ENCODE measurements at places on chromosomes 16 and 17.
A peak's percentile ranks its signal among the peaks of the same experiment; 100 is the strongest.

DNA sequence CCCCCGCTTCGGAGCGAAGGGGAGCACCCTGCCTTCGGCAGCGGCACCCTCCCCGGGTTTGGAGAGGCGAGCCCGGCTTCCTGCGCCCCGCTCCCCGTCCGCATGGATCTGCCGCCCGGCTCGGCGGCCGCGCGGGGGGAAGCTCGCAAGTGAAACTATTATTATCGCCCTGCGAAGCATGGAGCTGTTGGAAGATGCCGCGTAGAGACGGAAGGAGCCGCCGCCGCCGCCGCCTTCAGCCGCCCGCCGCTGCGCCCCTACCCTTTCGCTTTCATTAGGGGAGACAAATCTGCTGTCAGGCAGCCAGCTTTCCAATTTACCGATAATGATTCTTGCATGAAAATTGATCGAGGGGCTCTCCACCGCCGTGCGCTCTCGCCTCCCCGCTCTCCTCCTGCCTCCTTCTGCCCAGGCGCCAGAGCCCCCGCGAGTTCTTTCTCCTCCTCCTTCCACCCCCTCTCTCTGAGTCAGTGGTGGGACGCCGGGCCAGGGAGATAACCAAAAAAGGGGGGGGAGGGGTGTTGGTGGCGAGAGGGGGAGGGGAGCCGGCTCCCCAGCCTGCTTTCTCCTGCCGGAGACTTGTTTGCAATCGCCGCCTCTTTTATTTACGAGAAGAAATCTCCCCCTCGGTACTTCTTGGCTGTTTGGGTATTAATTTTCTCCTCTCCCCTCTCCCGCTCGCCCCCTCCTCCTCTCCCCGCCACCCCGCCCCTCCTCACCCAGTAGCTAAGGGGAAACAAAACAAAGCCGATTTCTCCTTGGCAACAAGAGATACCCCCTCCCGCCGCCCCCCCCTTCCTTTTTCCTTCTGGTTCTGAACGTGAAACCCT, 58.0 kb upstream of the GSE1 start:
- DNase-seq, result peak; percentile 77

DNA sequence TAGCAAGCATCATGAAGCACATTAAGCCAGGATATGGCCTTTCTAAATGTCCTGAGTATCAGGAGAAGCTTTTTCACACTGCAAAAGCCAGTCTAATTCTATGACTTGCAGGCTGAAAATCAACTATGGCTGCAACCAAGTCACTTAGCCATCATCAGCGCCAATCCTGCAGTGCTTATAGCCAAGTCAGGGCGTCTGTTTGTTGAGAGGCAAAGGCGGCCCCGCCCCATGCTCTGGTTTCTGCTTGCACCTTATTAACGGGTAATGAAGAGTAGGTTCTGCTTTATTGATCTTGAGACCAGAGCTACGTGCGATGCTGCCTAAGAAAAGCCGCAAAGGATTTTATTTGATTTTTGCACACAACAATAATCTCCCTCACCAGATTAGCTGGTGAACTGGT, 88.4 kb downstream of the CDH13 start:
- no peak for DNase-seq

DNA sequence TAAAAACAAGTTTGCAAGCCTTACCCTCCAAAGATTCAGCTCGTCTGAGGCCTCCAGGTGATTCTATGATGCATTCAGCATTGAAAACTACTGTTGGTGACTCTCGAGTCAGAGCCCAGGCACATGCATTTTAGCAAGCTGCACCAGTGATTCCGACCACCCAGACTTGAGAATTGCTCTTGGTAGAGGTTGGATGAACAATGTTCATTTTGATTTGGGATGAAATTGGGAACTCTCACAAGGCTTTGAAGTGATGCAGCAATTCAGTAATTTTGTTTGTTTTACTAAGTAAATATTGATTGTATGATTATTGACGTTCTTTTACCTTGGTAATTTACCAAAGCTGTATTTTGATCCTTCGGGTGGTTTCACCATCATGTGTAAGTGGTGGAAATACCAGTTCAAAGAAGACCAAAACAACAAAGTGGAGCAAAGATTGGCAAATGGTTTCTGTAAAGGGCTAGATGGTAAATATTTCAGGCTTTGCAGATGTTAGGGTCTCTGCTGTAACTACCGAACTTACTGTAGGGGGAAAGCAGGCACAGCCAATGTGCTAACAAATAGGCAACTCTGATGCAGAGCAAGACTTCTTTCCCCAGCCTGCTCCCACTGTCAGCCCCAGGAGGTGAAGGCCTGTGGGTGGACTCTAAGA, 11.8 kb downstream of the ALDH3A2 start:
- DNase-seq, result no peak

GRCh38 chr17:72033334-72033733, 87.5 kb upstream of the SOX9 start:
- no peak for DNase-seq

- no peak for DNase-seq
Measured at GRCh38 chr17:77693301-77693700, 265.2 kb upstream of the TNRC6C start.

DNA sequence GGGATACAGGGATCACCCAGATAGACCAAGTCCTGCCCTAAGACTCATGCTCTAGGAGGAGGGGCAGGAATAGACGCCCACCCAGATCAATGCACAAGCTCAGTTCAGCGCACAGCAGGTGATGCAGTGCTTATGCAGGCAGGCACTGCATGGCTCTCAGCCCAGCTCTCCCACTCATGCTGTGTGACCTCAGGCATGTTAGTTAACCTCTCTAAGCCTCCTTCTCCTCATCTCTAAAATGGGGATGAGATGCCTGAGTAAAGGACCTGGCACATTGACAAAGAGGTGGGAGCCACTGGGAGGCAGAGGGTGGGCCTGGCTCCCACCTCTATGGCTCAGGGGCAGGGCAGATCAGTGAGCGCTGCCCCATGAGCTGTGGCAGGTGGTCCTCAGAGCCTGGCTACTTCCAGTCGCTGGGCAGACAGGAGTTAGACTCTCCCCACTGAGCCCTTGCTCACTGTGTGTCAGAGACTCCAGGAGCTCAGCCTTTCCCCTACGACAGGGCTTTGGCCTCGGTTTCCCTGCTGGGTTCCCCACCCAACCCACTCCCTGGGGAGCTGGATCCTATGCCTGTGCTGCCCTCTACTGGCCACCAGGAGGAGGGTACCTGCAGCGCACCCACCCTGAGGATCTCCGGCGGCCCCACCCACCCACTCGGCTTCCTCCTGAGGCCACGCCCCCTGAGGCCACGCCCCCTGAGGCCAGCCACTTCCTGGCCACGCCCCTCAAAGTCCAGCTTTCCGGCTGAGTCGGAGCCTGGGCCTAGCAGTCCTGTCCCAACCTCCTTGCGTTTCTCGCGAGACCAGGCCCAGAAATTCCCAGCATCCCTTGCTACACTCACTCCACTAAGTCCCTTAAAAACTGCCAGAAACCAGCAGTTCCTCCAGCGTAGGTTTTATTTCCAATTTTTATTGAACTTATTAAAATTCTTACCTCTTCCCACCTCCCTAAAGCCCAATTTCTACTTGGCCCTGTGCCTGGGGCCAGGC, 196.1 kb downstream of the GSG1L start:
- peak; percentile 82 for DNase-seq

GRCh38 chr17:42010898-42011516, 6.2 kb downstream of the DNAJC7 start:
- no peak for DNase-seq

- DNase-seq, result peak; percentile 48
Measured at GRCh38 chr16:89099905-89100304, 6.3 kb downstream of the ACSF3 start.

GRCh38 chr17:5011928-5012327, 14.2 kb downstream of the KIF1C start:
- DNase-seq, result peak; percentile 37

- DNase-seq, result no peak
Measured at GRCh38 chr17:20206591-20206990, 197.4 kb downstream of the SPECC1 start.

DNA sequence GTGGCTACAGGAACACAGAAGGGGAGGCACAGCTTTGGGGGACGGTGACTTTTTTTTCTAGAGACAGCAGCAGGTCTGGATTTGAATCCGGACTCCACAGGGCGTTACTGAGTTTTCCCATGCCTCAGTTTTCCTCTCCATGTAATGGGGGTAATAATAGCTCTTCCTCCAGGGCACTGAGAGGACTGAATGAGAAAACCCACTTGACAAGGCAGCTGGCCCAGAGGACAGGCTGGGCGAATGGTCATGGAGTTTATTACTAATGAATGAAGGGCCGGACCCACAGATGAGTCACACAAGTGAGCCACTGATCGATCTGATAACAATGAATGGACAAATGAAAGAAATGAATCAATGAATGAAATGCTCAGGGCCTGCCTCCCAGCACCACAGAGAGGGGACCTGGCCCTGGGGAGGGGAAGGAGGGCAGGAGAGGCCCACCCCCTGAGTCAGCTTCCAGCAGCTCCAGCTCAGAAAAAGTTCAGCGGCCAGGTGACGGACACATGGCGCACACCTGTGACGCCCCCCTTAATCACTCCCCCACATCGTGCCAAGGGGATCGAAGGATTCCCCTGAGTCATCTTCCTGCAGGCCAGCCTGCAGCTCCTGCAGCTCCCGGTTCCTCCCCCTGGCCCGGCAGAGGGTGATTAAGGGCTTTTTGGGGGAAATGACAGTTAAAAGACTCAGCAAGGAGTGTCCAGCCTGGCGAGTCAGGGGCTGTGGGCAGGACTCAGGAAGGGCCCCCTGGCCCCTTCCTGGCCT, 54.3 kb downstream of the SOCS1 start:
- DNase-seq, result peak; percentile 17

- no peak for DNase-seq
Measured at GRCh38 chr16:10961231-10961630, 16.9 kb downstream of the CLEC16A start.

DNA sequence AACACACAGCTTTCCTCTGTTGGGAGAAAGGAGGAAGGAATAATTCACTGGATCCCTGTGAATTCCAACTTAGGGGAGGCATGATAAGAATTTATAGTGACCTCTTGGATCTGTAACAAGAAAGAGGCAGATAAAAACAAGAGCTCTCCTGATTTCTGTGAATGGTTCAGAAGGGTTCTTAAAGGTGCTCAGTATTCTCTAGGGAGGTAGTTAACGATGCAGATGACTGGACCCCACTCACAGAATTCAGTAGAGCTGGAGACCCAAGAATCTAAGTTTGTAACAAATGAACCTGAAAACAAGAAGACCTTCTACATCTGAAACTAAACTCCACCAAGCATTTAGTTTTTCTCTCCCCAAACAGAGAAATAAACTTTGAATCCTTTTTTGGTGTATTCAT, 8.6 kb downstream of the ZNRF1 start:
- DNase-seq, result no peak

DNA sequence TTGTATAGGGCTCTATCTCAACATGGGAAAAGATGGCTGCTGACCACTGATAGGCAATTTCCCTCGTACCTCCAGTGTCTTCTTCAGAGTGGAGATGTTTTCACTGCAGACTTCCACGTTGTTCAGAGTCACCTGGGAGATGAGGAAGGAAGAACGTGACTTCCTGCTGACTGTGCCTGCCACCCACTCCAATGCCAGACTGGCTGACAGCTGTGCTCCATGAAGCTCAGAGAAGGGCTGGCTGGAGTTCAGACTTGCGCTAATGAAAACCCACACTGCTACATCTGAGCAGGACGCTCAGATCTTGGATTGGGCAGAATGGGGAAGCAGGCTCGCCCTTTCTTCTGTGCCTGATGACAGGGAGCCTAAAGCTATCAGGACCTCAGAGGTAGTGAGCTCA, 33.1 kb downstream of the COG4 start:
- DNase-seq, result no peak

- no peak for DNase-seq
Measured at GRCh38 chr16:70777973-70778406, 23.0 kb downstream of the VAC14 start.

DNA sequence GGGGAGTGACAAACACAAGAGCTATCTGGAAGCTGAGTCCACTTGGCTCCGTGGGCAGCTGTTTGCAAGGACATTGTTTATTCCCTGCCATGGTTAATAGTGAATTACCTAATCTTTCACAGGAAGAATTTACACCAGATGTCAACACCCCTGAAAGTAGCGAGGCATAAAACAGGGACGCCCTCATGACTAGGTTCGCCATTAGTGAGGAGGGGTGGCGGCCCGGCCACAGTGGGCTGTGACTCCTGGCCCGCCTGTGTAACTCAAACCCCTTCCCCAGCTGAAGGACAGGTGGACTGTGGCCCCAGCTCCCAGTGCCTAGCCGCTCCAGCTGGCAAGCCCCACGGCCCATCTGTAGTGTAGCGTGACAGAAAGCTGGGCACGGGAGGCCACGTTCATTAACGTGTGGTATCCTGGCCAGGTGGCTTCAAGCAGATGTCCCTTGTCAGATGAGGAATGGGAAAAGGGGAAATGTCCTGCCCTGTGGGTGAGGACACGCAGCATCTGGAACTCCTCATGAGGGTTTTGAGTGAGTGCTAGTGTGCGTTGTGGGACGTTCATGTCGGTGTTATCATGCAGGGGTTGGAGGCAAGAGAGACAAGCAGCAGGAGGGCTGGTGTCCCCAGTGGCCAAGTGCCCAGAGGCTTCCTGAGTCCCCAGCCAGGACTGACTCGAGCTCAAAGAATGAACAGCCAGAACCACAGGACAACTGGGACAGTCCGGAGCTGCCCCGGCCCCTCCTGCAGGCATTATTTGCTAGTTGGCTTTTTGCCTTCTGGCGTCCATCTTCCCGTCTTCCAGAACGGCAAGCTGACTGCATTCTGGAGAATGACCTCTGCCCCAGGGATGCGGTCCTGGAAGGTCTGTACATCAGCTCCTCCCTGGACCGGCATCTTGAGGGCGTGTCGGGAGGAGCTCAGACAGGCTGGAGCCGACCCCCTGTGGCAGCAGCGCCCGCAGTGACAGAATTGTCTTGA, 19.2 kb downstream of the KDM8 start:
- DNase-seq, result no peak

GRCh38 chr17:3809135-3809534, 8.1 kb upstream of the ITGAE start:
- no peak for DNase-seq

DNA sequence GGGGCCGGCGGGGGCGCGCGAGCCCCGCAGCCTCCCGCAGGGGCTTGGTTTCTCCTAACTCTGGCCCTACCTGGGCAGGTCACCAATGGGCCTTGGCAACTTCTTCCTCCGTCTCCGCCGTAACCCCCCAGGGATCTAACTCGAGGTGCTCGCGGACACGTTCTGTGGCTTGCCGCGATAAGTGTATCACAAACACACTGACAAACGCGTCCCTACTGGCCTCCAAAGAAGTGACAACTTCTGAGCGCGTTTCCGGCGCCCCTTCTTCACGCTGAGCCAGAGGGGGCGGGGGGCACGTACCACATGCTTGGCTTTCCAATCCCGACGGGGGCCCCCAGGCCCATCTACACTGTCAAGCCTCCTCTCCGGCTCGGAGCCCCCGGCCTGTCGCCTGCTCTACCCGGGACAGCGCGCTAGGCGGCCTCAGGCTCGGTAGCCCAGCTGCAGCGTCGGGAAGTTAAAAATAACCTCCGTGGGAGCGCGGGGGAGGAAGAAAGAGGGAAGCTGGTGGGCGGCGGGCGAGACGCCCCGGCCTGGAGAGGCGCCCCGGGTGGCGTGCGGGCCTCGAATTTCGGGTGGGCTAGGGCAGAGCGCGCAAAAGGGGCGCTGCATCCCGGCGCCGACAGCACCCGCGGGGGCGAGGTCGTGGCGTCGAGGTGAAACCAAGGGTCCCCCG, 725 bp upstream of the SPHK1 start:
- DNase-seq, result peak; percentile 67

- DNase-seq, result no peak
Measured at GRCh38 chr16:83116274-83116892, 489.6 kb downstream of the CDH13 start.

All from stimulated activated naive CD8-positive, alpha-beta T cell treated with anti-CD3 and anti-CD28 coated beads, Interleukin-15, Interleukin-2, amounts not matched to agents 100 U/mL and 50 U/mL, for 24 hours (primary cell).